ENCODE measurements at places on chromosomes 11 and 22.
A peak's percentile ranks its signal among the peaks of the same experiment; 100 is the strongest.

GRCh38 chr22:27882507-27883290 is 36.4 kb downstream of the PITPNB start:
- DNase-seq: no peak

- no peak for DNase-seq
These were observed 86.1 kb downstream of the GRIA4 start for GRCh38 chr11:105696000-105696399.

GRCh38 chr11:36743039-36743438 is 145.0 kb upstream of the RAG2 start:
- no peak for DNase-seq

DNA sequence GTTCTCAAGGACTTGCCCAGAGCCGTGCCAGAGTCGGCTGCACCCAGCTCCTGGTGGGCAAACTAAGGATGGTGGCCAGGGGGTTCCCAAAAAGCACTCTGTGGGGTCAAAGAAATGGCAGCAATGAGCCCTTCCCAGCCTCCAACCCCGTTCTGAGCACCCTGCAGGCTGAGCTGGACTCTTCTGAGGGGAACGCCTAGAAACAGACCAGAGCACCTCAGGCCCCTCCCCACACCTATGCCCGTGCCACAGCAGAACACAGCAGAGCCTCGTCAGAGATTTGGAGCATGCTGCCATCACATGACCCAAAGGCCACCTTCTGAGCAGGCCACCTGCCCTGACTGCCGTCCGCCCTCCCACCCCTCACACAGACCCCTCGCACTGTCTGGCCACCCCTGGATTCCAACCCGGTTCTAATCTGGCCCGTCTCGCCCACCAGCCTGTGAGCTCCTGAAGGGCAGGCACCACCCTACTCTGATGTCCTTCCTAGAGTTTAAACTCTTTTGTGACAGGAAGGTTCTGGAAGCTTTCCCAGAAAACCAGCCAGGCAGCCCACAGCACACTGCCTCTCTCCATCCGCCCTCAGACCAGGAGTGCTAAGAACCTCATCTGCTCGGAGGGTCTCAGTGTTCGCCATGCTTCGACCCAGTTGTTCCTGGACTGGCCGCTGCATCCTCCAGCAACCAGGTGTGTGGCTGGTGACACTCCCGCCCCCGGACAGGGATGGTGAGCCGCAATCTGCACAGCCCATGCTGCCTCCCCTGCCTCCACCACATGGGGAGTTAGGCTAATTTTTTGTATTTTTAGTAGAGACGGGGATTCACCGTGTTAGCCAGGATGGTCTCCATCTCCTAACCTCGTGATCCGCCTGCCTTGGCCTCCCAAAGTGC is 97.6 kb downstream of the CELSR1 start:
- DNase-seq: no peak

DNA sequence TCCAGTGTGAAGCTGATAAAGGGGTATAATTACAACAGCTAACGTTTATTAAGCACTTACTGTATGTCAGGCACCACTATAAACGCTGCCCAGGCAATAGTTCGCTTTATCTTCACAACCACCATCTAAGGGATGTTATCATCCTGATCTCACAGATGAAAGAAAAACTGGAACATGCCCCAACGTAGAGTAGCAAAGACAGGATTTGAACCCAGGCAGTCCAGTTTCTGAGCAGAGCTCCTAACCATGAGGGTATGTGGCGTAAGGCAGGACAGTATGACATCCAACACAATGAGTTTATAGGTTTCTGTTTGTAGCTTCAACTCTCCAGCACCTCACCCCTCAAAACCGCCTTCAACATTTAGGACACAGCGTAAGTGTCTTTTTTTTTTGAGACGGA is 59.5 kb downstream of the AHNAK start:
- no peak for DNase-seq

- DNase-seq: no peak
These were observed 54.0 kb downstream of the MIAT start for GRCh38 chr22:26711205-26711963.

DNA sequence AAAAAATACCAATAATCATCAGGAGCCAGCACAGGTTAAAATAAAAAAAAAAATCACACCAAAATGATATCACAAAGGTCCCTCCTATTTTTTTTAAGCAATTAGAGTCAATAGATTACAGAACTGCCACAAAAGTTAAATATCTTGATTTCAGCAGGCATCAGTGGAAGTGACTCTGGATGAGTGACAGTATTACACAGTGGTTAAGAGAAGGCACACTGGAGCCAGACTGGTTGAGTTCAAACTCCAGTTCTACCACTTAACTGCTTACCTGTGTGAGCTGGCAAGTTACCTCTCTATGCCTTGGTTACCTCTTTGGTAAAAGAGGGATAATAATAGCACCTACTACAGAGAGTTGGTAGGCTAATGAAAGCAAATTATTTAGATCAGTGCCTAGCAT is 148.5 kb downstream of the ATG16L2 start:
- DNase-seq: no peak

DNA sequence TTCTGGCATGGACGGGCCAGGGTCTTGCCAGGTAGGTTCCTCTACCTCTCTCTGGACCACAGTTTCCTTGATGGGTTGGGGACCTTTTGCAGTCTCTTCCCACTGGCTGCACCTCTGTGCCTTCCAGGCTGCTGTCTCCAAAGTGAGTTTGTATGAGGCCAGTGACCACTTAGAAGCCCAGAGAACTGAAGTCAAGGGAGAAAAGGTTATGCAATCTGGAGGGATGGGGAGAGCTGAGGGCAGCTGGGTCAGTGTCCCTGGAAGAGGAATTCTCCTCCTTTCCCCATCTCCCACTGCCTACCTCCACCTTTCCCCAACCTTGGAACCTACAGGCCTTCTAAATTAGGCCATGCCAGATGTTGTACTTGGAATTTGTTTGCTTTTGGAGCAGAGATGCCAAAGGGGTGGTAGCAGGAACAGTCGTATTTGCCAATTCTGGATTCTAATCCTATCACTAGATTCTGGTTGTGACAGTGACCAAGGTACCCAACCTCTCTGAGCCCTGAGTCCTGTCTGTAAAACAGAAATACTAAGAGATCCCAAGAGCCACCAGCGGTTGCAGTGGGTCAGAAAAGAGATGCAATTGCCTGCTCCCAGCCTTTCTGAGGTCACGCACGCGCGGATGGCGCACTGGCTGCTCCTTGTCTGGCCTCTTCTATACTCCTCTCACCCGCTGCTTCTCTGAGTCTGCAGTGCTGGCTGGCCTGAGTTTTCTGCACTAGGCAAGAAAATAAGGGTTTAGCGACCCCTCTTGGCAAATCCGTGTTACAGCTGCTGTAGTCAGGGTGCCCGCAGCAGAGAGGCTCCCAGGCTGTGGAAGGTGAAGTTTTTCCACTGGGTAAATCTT is 10.7 kb upstream of the ACCSL start:
- DNase-seq: peak; percentile 69

GRCh38 chr22:37167981-37168647 is 18.4 kb upstream of the IL2RB start:
- no peak for DNase-seq

DNA sequence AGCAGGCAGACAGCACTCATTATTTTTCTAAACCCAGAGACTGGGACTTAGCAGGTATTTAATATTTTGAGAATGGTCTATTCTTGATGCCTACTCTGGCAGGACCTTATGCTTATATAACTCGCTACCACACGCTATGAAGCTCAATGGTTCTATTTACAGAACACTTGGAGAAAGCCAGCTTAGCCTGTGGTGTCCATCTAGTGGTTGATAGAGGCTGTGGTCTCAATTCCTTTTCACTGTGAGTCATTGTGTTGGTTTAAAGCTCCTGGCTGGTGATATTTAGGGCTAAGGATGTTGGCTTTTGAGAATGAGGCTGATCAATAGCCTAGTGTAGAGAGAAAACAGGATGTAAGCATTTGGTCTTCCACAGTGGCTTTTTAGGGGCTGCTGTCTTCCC is 206.4 kb downstream of the DBX1 start:
- DNase-seq: no peak

DNA sequence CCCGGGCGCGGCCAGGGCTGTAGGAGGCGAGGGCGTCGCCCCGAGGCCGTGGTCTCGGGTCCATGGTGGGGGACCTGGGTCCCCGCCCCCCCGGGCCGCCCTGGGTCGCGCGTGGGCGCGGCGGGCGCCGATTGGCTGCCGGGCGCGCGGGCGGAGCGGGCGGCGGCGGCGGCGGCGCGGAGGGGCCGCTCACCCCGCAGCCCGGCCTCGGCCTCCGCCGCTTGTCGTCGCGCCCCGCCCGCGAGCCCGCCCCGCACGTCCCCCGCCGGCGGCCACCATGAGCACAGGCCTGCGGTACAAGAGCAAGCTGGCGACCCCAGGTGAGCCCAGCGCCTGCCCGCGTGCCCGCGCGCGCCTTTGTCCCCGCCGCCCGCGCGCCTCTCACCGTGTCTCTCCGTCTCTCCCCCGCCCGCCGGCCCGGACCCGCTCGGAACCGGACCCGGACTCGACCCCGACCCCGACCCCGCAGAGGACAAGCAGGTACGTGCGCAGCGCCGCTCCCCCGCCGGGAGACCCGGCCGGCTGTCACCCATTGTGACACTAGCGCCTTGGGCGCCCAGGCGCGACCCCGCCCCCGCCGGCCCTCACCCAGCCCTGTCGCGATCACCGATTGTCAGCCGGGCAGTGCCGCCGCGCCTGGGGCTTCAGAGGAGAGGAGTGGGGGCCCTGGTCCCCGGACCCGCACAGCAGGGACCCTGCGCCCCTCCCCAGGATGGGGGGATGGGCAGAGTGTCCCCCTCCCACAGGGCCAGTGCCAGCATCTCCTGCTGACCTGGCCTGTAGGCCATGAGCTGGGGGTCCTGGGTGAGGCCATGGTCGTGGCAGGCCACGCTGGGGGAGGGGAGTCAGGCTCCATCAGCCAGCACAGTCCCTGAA is at the start of gene SEPTIN5:
SEPTIN5 (plus strand) TSS at position 192 of the 876 bp plus-strand sequence; CDS start at position 278, 86 bp downstream.
- peak; percentile 82 for DNase-seq

GRCh38 chr11:2737866-2738265 is 38.1 kb upstream of the KCNQ1OT1 start:
- peak; percentile 70 for DNase-seq

DNA sequence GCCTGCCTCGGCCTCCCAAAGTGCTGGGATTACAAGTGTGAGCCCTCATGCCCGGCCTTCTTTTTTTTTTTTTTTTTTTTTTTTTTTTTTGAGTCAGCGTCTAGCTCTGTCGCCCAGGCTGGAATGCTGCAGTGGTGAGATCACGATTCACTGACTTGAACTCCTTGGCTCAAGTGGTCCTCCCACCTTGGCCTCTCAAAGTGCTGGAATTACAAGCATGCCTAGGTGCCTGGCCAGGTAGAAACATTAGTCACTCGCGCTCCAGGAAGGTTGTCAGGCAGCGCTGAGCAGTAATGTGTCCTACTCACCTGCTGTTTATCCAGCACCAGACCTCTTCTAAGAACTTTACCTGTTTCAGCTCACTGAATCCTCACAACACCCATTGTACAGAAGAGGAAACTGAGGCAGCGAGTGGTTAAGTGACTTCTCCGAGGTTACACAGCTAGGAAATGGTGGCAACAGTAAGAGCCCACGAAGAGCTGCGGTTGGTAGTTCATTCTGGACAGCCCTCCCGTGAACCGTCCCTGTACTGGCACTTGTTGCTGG is 496 bp upstream of the CST6 start:
- peak; percentile 56 for DNase-seq

GRCh38 chr11:103904324-103904667 is 132.1 kb upstream of the DDI1 start:
- DNase-seq: no peak

DNA sequence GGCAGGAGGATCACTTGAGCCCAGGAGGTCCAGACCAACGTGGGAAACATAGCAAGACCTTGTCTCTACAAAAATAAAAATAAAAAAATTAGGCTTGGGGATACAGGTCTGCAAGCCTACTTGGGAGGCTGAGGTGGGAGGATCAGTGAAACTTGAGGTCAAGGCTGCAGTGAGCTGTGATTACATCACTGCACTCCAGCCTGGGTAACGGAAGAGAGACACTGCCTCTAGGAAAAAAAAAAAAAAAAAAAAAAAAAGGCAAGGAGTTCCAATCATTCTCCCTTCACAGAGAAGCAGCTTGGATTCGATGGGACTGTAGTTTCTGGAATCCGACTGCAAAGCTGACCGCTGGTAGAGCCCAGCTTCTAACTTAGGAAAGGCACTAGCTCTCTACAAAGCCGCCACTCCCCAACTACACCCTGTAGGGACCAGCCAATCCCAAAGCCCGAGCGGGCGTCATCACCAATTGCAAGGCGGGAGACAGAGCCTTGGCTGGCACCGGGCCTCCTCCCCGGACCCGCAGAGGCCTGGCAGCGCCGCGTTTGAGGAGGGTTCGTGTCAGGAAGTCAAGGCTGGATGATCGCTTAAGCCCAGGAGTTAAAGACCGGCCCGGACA is 716 bp upstream of the DDB2 start:
- DNase-seq: peak; percentile 92

- peak; percentile 60 for DNase-seq
These were observed 8.4 kb upstream of the KCNQ1OT1 start for GRCh38 chr11:2708151-2708581.

DNA sequence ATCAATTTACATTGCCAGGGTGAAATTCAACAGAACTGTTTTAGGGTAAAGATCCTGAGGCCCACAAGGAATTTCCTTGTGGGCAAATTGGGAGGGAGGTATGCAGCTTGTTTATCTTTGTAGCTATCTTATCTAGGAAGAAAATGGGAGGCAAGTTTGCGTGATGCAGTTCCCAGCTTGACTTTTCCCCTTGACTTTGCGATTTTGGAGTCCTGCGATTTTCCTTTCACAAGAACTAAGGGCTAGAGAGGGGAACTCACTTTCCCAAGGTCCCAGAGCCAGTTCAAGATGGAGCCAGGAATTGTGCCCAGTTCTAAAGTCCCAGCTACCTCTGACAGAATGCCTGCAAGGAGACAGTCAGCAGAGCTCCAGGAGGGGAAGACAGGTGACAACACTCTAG is 30.7 kb downstream of the RIBC2 start:
- no peak for DNase-seq

DNA sequence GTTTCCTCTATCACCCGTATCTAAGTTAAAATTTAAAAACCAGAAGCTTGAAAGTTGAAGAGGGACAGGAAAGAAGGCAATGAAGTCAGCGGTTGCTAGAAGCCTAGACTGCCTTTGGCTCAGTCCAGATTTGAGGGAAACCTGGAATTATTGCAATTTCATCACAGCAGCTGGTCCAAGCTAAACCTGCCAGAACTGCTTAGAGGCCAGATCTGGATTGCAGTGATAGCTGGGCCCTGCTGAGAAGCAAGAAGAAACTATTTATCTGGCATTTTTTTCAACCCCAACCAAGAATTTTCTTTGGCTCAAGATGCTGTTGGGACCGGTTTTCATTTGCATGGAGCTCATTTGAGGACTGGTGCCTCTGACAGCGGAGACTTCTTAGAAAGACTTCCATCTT is 121.5 kb upstream of the TEAD1 start:
- DNase-seq: no peak

GRCh38 chr11:94721565-94722292 is 46.4 kb upstream of the AMOTL1 start:
- no peak for DNase-seq

All from H7 (cell line).